ENCODE measurements at places on chromosomes 3 and 15.

GRCh38 chr15:85475711-85476110, 95.3 kb downstream of the AKAP13 start:
- no peak for DNase-seq

GRCh38 chr3:158845765-158846350, 44.0 kb downstream of the MFSD1 start:
- peak; percentile 36 for DNase-seq

GRCh38 chr3:107416886-107417285, 39.6 kb downstream of the CCDC54 start:
- DNase-seq, result no peak

DNA sequence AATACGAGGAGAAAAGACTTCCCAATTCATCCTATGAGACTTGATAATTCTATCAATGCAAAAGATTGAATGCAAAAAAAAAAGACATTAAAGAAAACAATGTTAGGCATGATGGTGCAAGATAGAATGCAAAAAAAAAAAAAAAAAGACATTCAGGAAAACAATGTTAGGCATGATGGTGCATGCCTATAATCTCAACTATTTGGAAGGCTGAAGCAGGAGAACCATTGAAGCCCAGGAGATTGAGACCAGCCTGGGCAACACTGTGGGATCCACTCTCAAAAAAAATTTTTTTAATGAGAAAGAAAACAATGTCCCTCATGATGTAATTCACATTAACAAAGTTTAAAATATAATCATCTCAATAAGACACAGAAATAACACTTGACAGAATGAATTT, 75.9 kb downstream of the MYO9A start:
- DNase-seq, result no peak
